ENCODE measurements at places on chromosomes 12 and 14.
A peak's percentile ranks its signal among the peaks of the same experiment; 100 is the strongest.

- DNase-seq: no peak
Measured at GRCh38 chr12:64825143-64826021, 935 bp downstream of the TBC1D30 start.

GRCh38 chr12:74891083-74891668 lies 318.5 kb downstream of the KCNC2 start:
- DNase-seq: no peak

GRCh38 chr12:27331927-27332324 lies 710 bp upstream of the BMAL2 start:
- no peak for DNase-seq

DNA sequence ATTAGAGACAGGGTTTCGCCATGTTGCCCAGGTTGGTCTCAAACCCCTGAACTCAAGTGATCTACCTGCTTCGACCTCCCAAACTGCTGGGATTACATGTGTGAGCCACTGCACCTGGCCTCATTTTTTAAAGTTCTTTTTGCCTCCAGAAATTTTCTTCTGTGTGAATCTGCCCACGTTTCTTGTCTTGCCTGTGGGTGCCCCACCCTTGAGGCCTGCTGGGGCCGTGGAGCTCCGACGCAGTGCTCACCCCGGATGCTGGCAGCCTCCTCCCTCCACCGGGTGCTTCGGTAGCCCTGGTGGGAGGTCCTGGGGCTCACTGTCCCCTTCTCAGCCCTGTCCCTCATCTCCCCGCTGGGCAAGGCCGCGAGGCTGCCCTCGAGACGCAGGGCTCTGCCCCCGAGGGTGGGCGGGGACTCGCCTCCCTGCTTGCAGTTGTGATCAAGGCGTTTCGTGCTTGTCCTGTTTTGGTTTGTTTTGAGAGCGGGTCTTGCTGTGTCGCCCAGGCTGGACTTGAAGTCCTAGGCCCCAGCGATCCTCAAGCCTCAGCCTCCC lies 19.5 kb upstream of the CRIP2 start:
- no peak for DNase-seq

GRCh38 chr12:132582058-132582420 lies 28.3 kb downstream of the LRCOL1 start:
- no peak for DNase-seq

GRCh38 chr14:63759456-63759855 lies 31.6 kb upstream of the SGPP1 start:
- no peak for DNase-seq

GRCh38 chr12:95591731-95592130 lies 40.5 kb upstream of the USP44 start:
- DNase-seq: no peak

GRCh38 chr12:24821691-24822090 lies 127.2 kb downstream of the BCAT1 start:
- DNase-seq: no peak

DNA sequence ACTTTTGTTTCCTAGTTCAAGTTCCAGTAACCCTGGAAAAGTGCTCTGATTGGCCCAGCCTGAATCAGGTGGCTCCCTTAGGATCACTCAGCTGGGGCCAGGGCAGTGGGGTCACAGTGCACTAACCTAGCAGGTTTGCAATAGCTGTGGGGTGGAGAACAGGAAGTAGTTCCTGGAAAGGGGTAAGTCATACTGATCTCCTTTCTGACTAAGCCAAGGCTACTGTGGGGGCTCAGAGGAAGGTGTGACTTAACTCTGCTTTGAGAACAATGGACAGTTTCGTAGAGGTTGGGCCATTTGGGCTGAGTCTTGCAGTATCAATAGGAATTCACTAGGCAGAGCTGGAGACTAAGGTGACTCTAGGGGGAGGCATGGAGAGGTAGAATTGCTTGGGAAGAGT lies 89.4 kb downstream of the KIF26A start:
- DNase-seq: no peak

DNA sequence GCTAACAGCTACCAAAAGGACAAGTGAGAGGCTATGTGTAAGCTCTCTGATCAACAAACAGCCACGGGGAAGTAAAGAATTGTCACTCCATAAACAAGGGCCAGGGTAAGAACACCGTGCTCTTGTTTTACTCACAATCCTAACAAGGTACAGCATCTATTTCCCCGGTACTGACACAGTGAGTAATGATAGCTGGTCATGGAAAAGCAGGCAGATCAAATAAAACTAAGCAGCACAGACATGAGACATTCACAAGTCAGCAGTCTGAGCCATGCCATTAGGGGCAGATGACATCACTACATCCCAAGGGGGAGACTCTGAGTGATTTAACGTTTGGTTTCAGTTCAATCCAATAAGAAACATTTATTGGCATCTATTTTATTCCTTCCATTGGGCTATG lies 54.4 kb downstream of the ARL6IP4 start:
- DNase-seq: no peak

- no peak for DNase-seq
Measured at GRCh38 chr12:84329938-84330337, 582.7 kb downstream of the SLC6A15 start.

DNA sequence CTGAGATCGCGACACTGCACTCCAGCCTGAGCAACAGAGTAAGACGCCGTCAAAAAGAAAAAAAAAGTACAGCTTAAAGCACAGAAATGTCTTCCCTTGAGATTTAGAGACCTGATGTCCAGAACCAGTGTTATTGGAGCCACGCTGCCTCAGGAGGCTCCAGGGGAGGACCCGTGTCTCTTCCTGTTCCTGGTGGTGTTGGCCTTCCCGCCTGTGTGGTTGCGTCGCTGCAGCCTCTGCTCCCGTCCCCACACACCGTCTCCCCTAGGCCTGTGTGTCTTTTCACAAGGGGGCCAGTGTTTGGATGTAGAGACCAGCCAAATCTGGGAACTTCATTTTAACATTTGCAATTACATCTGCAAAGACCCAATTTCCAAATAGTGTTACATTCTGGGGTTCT lies 8.6 kb upstream of the FBRSL1 start:
- DNase-seq: no peak

DNA sequence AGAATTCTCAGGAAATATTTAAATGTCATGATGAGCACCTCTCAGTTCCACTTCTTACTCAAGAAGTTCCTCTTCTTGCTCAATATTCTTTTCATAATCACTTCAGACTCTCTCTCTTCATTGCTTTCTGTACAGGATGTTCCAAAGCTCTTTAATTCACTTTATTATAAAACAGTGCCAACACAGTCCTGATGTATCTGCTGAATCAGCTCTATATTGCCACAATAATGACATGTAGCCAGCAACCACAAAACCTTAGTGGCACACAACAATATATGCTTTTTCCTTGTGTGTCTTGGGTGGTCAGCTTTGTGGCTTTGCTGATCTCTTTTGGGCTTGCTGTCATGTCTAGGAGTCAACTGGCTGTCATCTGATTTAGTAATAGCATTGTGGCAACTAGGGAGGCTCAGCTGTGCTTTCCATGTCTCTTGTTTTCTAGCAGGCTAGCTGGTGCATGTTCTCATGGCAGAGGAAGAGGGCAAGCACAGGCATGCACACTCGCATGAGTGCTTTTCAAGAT lies 52.8 kb upstream of the SLC2A13 start:
- no peak for DNase-seq

DNA sequence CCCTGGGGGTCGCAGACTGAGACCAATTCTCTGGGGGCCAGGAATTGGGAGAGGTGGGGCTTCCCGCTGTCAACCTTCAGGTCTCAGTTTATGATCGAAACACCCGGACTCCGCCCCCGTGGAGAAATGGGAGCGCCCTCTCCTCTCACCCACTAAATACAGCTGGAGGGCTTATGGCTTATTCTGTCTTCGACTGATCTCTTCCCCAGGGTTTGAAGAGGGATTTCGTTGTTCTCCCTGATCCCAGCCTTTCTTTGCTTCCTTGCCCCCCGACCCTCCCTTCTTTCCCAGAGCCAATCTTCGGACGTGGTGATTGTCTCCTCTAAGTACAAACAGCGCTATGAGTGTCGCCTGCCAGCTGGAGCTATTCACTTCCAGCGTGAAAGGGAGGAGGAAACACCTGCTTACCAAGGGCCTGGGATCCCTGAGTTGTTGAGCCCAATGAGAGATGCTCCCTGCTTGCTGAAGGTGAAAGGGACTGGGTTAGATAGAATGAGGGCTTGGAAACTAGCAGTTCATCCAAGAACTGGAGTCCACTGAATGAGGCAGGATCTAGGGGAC lies 607 bp downstream of the OS9 start:
- no peak for DNase-seq

- DNase-seq: no peak
Measured at GRCh38 chr14:76577090-76577489, 184.2 kb upstream of the VASH1 start.

DNA sequence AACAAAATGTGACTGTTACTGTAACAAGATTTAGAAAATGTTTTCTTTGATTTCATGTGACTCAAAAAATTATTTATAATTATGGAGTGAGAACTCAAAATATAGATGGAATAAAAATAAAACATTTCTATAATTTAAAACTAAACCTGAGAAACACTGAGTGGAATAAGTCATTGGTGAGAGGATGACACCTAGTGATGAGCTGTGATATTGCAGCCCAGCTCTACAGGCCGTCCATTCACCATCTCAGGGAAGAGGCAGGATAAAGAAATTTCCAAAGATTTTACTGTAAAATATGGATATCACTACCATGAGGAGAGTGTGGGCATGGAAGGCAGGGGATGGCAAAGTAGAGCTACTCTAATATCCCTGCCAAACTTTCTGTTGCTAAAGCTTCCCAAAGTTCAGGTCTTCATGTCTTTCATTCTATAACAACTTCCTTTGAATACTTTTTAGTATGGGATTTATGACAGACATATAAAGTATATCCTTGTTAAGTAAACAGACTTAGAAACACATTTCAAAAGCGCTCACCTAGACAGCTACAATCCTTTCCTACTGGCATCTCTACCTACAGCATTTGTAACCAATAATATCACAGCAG lies 308.0 kb downstream of the ITPR2 start:
- DNase-seq: no peak

DNA sequence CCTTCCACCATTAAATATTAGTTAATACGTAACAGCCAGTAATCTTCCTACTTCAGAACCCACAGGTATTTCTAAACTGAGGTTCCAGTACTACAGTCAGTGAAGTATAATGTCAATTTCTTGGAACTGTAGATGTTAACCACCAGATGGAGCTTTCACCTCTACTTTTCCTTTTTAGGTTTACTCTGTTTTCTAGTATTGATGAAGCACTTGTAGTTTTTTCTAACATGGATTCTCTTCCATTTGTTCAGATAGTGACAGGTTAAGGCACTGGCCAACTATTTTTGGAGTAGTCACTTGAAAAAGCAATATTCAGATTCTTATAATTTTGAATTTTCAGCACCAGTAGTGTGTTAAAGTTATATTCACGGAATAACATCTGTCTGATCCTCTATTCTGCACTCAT lies 4.6 kb upstream of the SEC23A start:
- no peak for DNase-seq

DNA sequence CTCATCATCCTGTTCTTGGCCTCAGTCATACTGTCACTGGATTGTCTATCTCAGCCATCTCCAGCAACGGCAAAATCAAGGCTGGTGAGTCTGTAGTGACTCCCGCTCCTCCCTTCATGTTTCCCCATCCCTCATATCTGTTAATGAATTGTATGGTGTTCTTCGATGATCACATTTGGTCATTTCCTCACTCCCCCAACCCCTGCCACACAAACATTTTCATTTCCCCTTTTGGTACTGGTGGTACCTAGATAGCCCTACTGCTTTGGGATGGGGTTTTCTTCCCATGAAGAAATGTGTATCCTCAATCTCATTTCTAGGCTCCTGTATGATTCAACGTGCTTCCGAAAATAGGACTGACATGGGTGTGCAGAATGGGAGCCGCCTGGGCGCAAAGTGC lies 2.7 kb upstream of the KLHL33 start:
- no peak for DNase-seq

- no peak for DNase-seq
Measured at GRCh38 chr14:102604183-102604582, 11.7 kb downstream of the RCOR1 start.

DNA sequence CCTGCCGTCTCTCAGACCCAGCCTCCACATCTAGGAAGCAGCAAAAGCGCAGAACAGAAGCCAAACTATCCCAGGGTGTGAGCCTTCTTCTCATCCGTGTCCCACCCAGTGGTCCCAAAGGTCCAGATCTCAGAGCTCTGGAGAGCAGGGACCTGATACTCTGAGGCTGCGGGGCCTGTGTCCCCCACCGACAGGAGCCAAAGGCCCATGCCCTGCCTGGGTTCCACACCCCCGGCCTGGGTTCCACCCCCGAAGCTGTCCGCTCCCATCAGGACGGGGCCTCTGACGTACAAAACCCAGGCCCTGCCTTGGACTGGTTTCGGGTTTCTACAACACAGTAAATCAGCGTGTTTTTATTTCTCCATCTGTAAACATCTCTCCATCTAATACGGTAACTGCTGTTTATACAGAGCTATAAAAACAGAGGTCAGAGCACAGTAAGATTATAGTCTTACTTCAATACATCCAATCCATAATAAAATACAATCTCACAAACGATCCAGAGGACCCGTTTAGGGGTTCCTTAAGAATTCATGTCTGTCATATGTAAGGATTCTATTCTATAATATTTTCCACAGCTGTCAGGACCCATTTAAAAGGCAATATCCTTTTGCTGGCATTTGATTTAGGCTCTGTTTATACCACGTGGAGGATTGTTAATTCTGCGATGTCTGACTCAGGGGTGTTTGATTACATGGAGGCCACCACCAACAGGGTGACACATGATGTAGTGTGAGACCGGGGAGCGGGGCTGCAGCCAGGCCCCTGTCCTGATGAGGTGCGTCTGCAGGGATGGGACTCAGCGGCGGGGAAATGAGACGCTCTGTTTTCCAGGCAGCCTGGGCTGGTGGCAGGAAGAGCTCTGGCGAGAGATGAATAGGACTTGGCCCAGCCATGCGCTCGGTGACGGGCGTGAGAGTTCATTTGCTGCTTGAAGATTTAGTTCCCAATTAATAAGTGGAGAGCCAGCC lies 110.3 kb downstream of the DICER1 start:
- DNase-seq: no peak

DNA sequence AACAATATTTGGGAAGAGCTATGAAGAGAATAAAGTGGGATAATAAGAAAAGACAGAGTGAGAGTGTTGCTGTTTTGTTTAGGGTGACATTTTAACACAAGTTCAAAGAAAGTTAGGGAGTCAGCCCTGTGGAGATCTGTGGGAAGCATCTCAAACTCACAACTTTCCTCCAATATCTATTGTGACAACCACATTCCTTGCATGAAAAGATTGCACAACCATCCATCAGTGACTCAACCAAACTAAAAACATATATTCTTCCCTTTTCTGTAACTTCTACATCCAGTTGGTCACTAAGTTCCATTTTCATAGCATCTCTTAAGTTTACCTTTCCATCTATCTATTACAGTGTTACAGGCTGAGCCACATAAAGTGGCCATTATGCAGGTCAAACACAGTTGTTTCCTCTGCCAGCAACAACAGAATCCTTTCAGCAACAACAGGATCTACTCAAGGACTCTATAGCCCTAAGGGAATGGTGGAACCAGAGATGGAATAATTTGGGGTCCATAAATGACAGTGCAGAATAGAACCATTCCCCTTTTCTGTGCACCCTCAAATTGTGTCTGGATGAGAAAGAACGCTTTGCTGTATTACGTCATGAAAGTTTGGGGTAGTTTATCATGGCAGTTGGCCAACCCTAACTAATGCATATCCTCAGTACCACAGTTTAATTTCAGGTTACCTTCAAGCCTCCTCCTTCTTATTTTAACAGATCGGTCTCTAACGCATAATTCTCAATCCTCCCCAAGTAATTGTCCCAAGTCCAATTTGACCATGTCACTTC lies 118.8 kb downstream of the ST8SIA1 start:
- no peak for DNase-seq

GRCh38 chr14:67704484-67705089 lies 2.9 kb downstream of the RDH12 start:
- DNase-seq: peak; percentile 3
